ENCODE measurements at places on chromosomes 12 and 14.

DNA sequence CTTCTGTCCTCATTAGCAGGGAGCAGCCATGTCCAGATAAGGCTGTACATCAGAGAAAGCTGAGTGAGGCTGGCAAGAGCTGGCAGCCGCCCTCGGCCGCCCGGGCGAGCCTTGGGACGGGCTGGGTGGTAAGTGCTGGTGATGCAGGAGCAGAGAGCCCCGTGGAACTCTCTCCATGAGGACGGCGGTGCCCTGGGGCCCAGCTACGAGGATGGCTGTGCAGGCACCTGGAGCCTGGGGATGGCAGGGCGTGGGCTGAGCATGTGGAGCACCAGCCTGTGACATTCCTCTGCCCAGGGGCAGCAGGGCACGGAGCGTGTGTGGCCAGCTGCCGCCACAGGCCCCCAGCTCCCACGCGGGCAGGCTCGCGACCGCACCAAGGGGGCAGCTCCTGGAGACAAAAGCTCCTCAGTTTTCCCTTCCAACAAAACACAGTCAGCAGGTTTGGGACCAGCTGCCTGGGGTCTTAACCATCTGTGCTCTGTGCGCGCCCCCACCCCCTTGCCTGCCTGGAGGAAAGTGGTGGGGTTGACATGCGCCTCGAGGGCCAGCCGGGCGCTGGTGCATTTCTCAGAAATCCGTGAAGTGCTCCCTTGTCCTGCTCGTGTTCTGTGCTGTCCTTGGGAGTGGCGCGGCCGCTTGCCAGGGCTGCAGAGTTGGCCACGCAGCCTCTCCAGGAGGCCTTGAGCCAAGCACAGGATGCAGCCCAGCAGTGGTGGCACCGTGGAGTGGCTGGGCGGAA is 21.4 kb downstream of the PACS2 start:
- DNase-seq = no peak

DNA sequence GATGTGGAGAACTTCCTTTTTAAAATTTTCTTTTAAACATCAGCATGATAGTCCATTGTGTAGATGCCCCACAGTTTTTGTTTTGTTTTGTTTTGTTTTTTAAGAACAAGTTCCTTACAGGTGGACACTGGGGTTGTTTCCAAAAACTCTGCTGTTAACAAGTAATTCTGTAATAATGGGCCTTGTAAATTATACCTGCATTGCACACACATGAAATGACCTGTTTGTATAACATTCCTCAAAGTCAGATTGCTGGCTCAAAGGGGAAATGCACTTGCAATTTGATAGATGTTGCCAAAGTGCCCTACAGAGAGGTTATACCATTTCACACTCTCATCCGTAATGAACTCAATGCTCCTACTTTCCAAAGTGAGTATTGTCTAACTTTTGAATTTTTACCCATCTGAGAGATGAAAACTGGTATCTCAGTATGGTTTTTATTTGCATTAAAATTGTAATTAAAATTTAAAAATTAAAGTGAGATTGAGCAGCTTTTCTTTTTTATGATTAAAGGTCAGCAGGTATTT is 89.2 kb downstream of the SPPL3 start:
- no peak for DNase-seq

DNA sequence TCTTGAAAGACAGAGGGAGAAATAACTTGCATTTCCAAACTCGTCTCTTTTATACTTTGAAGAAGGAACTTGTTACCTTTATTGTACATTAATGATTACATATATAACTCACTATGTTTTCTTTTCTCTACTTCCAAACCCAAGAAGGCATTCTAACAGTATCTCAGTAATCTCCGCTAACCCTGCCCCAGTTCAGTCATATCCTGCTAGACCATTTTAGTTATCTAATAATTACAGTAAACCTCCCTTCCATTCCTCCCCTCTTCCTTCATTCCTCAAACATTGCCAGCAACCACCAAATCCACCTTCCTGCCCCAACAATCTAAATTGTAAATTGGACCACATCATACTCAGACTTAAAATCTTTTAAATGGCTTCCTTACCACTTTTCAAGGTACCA is 30.6 kb downstream of the STK38L start:
- no peak for DNase-seq

GRCh38 chr12:11729008-11729407 is 79.5 kb downstream of the ETV6 start:
- DNase-seq = no peak

GRCh38 chr14:100547633-100548294 is 39.5 kb downstream of the BEGAIN start:
- DNase-seq = no peak

GRCh38 chr12:123450636-123451035 is 7.3 kb upstream of the SNRNP35 start:
- no peak for DNase-seq

DNA sequence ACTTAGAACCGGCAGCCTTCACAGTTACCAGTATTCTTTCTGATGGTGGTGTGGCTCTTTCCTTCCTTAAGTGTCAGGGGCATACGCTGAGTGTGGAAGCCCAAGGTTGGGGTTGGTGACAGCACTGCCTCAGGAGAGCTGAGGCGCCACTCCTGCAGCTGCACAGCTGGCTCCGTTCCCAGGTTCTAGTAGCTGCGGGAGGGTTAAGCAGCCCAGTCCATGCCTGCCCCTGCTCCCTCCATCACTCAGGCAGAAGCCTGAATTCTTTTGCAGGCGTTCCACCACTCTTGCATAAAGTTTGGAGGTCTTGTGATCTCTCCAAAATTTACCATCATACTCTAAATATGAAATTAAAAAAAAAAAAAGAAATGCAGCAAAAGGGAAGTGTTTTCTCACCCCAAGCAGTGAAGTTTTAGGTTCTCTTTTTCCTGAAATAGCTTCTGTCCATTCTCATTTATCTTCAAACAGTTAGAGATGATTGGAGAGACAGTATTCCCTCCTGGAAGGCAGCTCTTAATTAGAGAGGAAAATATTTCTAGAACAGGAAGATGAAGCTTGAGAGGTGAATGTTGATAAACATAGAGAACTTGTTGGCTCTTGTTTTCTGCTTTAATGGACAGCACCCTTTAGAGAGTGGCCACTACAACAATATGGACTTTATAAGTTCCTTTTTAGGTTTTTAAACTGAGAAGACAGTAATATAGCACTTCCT is 136.1 kb downstream of the FGD4 start:
- no peak for DNase-seq

DNA sequence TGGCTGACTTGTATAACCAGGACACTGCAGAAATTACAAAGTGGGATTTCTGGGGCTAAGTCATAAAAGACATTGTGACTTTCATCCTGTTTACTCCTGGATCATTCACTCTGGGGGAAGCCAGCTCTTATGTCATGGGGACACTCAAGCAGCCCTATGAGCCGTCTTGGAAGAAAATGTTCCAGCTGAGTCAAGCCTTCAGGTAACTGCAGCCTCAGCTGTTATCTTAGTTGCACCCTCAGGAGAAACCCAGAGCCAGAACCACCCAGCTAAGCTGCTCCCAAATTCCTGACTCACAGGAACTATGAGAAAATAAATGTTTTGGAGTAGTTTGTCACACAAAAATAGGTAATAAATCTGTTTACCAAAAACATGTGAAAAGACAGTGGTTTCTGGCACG is 43.1 kb upstream of the GXYLT1 start:
- no peak for DNase-seq

GRCh38 chr12:109462868-109463692 is 14.0 kb downstream of the KCTD10 start:
- peak; percentile 97 for DNase-seq

GRCh38 chr12:9032202-9032964 is 43.0 kb downstream of the KLRG1 start:
- no peak for DNase-seq

GRCh38 chr14:53525608-53526007 is 372.5 kb upstream of the DDHD1 start:
- no peak for DNase-seq

- DNase-seq = no peak
These were observed 60.2 kb downstream of the UBR7 start for GRCh38 chr14:93267149-93267711.

DNA sequence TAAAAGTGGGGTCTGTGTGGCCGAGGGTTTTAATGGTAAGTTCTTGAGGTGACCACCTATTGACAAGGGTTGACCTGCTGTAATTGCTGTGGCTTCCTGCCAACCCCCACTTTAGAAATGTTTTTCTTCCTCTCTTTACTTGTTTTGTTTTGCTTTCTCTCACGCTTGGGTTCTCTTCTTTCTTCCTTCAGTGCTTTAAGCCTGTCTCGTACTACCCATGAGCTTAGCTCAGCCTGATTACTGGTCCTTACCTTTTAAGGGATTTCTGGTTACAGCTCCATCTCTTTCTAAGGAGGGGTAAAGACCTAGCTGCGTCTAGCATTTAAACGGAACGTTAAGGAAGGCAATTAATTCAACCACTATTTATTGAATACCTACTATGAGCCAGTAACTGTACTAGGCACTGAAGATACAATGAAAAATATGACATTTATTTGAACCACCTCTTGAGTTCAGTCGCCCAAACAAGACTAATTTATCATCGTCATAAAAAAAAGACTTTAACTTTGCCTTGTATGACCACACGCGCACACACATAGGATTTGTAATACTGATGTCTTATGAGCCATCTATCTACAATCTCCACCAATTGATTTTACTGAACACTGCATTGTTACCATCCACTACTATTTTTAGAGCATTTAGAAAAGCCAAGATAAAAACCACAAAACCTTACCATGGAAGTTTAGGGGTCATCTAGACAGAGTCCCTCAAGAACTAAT is 888 bp upstream of the PPP1R12A start:
- DNase-seq = peak; percentile 12
